ENCODE measurements at places on chromosomes 5 and 9. TPM values are rescaled to one million over a fixed set of nuclear protein-coding genes. Genes with fewer than 3 reads are reported as not detected.

SH3GL2 gene
- 7.6 TPM for total RNA-seq

GRCh38 chr9:32427111-32427873, 42.8 kb downstream of the ACO1 start:
- DNase-seq, result no peak

ADGRD2 gene
- 0.31 TPM for total RNA-seq

DNA sequence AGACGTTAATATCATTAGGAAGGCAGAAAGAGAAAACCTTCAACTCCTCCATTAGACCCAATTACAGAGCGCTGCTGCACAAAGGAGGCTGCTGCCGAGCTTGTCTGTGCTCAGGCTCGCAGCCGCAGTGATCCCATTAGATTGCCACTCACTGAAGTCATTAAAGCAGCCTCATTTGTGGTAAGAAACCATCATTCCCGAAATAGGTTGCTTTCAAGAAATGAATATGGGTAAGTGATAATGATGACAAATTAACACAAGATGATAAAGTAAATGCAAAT, 137.2 kb downstream of the CAVIN4 start:
- DNase-seq, result no peak

- DNase-seq, result no peak
These were observed 342.4 kb downstream of the RASEF start for GRCh38 chr9:82720515-82720914.

COL5A1 gene
- 16.1 TPM for total RNA-seq

DMRTA1 gene
- total RNA-seq, result 1.2 TPM

DNA sequence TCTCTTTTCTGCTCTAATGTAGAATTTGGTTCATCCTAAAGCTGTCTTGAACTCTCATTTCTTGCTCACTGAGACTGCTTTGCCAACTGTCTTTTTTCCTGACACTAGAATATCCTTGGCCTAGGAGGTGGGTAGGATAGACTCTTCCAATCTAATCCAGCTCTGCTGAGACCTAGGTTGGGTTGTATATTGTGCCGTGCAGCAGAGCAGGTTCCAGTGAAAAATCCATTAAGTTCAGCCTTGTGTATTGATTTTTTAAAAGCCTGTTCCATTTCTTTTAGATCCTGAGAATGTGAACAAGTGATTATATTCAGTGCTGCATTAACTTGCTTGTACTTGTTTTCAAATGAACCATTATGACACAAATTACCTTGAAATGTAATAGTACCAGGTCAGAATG, 539.6 kb downstream of the LRRC70 start:
- DNase-seq, result no peak

Measured in type B pancreatic cell (in vitro differentiated cells).